ENCODE measurements at places on chromosomes 5 and 9.

- no peak for DNase-seq
Measured at GRCh38 chr9:124800306-124801259, 23.6 kb downstream of the OLFML2A start.

- no peak for DNase-seq
Measured at GRCh38 chr5:116273448-116274242, 188.8 kb downstream of the COMMD10 start.

DNA sequence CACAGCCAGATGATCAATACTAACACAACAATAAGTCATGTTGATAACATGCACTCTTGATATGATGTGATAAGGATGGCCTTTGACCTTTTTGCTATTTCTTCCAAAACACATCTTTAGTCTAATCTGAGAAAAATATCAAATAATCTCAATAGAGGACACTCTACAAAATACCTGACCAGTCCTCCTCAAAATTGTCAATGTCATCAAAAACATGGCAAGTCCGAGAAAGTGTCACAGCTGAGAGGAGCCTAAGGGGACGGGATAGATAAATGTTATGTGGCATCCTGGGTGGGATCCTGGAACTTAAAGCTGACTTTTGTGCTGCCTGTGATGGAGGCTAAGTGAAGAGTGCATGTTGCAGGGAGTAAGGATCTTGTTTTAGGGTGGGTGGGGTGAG lies 699.6 kb upstream of the ADAMTS16 start:
- DNase-seq: no peak

- no peak for DNase-seq
Measured at GRCh38 chr9:75112789-75113188, 24.5 kb downstream of the OSTF1 start.

GRCh38 chr5:3348576-3349535 lies 246.8 kb upstream of the IRX1 start:
- no peak for DNase-seq

GRCh38 chr9:69771775-69772418 lies 12.1 kb upstream of the PTAR1 start:
- DNase-seq: no peak

DNA sequence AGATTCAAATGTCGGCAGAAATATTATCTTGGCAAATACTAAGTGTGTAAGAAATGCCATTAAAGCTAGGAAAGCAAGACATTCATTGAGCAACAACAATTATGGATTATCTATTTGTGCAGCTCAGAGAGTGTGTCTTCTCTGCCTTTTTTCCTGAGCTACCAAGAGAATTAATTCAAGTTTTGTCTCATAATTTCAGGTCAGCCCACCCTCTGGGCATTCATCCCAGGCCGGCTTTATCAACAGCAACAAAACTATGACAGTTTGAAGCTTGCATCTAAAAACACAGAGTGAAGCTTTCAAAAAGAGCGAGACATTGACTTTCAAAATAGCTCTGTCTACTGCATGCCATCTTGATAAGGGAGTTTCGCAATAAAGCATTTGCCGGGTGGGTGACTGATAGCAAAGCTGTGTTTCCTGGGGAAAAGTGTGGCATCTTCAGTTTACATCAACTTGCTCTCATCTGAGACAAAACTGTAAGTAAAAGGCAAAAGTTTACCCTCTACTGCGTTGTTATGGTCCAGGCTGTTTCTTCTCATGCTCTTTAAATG lies 182.4 kb downstream of the IRX1 start:
- DNase-seq: no peak

GRCh38 chr5:172530406-172530805 lies 76.1 kb upstream of the SH3PXD2B start:
- DNase-seq: no peak

GRCh38 chr5:122447879-122448278 lies 135.8 kb downstream of the SNCAIP start:
- DNase-seq: no peak

GRCh38 chr5:115514220-115514619 lies 30.4 kb downstream of the FEM1C start:
- no peak for DNase-seq

DNA sequence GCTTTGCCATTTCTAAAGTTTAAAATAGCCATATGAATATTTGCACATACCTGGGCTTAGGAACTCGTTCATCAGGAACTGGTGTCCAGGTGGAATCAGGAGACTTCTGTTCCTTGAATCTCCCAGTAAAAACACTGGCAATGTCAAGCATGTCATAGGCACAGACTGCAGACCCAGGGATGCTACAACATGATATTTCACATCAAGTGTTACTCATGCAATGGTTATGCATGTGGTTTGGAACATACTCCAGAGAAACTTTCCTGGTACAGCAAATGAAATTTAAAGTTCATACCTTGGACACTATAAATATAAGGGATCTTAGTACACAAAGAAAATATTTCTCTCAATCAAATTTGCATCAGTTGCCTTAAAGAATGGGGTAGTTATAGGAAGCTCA lies 92.2 kb downstream of the SEMA6A start:
- no peak for DNase-seq

GRCh38 chr5:86152988-86153560 lies 464.7 kb upstream of the COX7C start:
- no peak for DNase-seq

- no peak for DNase-seq
Measured at GRCh38 chr5:38462976-38463633, 93.3 kb downstream of the LIFR start.

- no peak for DNase-seq
Measured at GRCh38 chr5:116176121-116176520, 91.3 kb downstream of the COMMD10 start.

- DNase-seq: no peak
Measured at GRCh38 chr5:68540798-68541590, 325.4 kb downstream of the PIK3R1 start.

DNA sequence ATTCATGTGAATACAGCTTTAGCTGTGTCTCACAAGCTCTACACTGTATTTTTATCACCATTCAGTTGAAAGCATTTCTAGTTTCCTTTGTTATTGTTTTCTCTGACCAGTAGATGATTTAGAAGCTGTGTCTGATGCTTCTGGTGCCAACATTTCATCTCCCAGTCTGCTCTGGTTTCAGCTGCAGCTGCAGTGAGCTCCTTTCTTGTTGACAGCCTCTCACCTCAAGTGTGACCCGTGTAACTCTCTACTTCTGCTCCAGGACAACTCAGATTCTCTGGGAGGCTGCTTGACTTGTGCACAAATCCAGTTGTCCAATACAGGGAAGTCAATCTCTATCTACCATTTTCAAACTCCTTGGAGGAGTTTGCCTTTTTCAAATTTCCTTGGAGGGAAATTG lies 504.8 kb downstream of the DIRAS2 start:
- DNase-seq: no peak

GRCh38 chr5:137209232-137209809 lies 289.8 kb downstream of the SPOCK1 start:
- no peak for DNase-seq

DNA sequence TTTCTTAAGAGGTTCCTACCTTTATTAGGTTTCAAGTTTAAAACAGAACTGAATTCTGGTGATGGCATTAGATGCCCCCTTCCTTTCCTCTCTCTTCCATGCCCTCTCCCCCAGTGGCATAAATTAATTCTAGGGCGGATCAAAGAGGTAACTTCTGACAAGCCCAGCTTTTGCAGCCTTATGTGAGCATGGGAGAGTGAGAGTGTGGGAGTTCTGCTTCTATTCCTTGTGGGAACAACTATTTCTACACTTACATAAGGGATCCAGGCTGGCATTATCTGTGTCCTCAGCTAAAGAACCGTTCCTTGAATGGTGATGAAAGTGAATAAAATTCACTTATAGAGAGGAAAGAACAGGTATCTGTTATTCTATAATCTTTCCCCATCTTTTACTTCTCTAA lies 437.6 kb downstream of the KIF4B start:
- DNase-seq: no peak

DNA sequence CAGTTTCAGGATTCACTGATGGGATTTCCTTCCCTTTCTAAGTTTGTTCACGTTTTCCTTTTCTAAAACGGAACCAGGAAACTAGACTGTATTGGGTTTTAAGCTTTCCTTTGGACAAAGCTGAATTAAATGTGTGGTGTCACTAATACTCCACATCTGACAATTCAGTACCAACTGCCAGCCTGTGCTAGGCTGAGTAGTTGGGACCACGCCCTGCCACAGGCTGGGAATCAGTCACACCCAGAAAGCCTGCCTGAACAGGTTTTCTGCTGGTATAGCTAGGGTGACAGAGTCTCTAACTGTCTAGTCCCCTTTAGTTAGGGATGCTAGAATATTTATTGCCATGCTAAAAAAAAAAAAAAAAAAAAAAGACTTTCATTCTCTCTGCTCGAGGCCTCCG lies 15.6 kb downstream of the SPACA9 start:
- no peak for DNase-seq
